Hair follicular keratinocyte (primary cell): ENCODE measurements at places on chromosomes 16 and 17. TPM values are rescaled to one million over a fixed set of nuclear protein-coding genes. Genes with fewer than 3 reads are reported as not detected.

Gene ABCC12
- not detected in 2 replicates for total RNA-seq

Gene FOXC2
- total RNA-seq = 0.49 TPM in 1 of 2 replicates, not detected in the other

Gene TMED6
- total RNA-seq = not detected in 2 replicates

Gene RAI1
- 16.7 and 17.2 TPM in 2 replicates for total RNA-seq

Gene ATMIN
- 23.8 and 27.1 TPM in 2 replicates for total RNA-seq

Gene CNGB1
- 2.7 and 3.5 TPM in 2 replicates for total RNA-seq

Gene SLC35G6
- total RNA-seq = not detected in 2 replicates

Gene TMEM235
- total RNA-seq = not detected in 2 replicates

Gene MCRIP2
- total RNA-seq = 36.5 and 55.2 TPM in 2 replicates

Gene LPO
- not detected in 2 replicates for total RNA-seq

Gene HOXB9
- not detected in 2 replicates for total RNA-seq

Gene LRRC75A
- not detected in 2 replicates for total RNA-seq
